Kidney epithelial cell (primary cell): ENCODE measurements at places on chromosomes 3 and 15.

- no peak for DNase-seq
These were observed 31.1 kb downstream of the PARP16 start for GRCh38 chr15:65255486-65256140.

DNA sequence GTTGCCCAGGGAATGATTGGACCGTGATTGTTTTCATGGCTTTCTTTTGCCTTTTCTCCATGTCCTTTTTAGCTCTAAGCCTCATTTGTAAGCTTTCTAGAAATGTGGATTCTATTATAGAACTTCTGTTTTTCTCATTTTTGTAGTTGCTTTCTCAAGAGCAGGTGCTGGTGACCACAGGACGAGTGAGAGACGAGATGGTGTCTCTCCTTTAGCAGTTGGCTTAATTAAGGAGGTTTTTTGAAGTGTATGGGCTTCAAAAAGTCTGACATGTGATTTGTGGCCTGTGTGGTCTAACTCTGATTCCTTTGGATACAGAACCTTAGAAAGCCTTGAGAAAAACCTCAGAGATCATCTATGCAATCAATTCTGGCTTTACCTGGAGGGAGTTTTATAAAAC is 292.8 kb downstream of the LPP start:
- no peak for DNase-seq

DNA sequence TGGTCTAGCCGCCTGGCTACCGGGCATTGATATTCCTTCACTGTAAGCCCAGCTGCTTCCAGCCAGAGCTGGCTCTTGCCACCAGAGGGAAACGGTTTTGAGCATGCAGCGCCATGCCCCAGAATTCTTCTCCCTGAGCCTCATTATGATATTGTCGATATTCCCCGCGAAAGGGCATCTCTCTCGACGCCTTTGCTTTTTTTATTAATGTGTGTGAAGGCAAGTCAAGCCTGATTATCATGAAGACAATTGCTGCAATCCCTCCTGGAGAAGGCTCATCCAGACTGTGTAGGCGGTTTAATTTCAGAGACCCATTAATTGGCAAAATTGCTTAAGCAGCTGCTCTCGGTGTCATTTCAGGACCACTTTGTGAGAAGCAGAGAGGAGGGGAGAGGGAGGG is 321.2 kb upstream of the TLE3 start:
- DNase-seq, result no peak

- no peak for DNase-seq
These were observed 381.6 kb downstream of the EDEM1 start for GRCh38 chr3:5569152-5569551.

GRCh38 chr3:158333736-158334135 is 223.8 kb downstream of the RSRC1 start:
- DNase-seq, result no peak

GRCh38 chr3:119933207-119933606 is 151.3 kb downstream of the NR1I2 start:
- no peak for DNase-seq
